ENCODE measurements at places on chromosomes 2 and 18.

DNA sequence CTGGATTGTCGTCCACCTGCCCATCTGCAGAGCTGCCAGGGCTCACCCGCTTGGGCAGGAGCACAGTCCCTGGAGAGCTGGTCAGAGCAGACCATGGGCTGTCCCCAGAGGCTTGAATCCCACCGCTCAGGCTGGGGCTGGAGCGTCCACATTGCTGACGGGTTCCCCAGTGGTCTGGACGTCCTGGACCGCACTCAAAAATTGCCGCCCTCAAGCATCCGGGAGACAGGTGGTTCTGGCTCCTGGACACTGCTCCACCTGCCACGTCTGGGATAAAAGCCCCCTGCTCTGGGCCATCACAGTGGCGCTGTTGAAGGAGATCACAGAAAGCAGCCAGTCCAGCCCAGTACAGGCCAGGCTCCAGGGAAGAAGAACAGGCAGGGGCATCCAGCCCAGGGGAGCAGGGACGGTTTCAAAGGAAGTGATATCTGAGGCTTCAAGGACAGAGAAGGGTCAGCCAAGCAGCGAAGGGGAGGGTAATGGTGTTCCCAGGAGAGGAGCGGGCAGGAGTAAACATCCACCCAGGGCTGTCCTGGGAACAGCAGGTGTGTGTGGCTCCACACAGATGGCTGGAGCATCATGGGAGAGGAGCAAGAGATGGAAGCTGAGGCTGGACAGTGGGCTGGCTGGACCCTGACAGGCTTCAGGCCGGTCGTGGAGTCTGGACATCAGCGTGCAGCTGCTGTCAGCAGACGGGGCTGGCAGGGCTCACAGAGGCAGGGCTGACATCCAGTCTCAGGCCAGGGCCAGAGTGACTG is 21.9 kb upstream of the ID2 start:
- no peak for DNase-seq

DNA sequence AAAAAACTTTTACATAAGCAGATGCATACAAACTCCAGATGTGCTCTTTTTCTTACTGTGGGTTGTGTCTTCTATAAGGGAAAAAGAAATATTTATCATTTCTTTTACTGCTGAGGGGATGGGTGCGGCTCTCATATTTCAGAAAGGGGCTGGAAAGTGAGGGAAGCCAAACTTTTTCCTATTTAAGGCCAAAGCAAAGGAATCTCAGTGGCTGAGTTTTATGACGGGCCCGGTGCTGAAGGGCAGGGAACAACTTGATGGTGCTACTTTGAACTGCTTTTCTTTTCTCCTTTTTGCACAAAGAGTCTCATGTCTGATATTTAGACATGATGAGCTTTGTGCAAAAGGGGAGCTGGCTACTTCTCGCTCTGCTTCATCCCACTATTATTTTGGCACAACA is at the start of gene COL3A1:
Gene COL3A1 (plus strand): TSS at position 210 of the 400 bp plus-strand sequence. CDS start 117 bp downstream, at position 327.
- no peak for DNase-seq

- DNase-seq: no peak
These were observed 642 bp upstream of the SRSF7 start for GRCh38 chr2:38751596-38752410.

DNA sequence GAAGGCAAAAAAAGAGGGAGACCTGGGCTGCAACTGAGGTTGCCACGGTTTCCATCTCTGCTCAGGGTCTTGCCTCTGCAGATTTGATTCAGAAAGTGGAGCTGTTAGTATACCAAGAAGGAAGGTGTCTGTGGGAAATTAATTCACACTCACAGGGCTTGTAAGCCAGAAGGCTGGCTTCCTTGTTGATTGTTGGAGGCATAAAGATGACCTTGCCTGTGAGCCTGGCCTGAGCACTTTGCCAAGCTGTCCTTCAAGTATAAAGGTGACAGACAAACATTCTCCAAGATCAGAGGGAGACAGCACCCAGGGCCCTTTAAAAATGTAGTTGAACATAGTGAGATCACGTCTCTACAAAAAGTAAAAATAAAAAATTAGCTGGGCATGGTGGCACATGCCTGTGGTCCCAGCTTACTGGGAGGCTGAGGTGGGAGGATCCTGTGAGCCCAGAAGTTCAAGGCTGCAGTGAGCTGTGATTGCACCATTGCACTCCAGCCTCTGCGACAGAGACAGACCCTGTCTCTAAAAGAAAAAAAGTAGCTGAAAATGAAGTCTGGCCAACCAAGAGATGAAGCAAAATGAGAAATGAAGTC is 91.2 kb upstream of the UXS1 start:
- DNase-seq: no peak

- DNase-seq: no peak
These were observed 8.8 kb downstream of the ATIC start for GRCh38 chr2:215320679-215321078.

DNA sequence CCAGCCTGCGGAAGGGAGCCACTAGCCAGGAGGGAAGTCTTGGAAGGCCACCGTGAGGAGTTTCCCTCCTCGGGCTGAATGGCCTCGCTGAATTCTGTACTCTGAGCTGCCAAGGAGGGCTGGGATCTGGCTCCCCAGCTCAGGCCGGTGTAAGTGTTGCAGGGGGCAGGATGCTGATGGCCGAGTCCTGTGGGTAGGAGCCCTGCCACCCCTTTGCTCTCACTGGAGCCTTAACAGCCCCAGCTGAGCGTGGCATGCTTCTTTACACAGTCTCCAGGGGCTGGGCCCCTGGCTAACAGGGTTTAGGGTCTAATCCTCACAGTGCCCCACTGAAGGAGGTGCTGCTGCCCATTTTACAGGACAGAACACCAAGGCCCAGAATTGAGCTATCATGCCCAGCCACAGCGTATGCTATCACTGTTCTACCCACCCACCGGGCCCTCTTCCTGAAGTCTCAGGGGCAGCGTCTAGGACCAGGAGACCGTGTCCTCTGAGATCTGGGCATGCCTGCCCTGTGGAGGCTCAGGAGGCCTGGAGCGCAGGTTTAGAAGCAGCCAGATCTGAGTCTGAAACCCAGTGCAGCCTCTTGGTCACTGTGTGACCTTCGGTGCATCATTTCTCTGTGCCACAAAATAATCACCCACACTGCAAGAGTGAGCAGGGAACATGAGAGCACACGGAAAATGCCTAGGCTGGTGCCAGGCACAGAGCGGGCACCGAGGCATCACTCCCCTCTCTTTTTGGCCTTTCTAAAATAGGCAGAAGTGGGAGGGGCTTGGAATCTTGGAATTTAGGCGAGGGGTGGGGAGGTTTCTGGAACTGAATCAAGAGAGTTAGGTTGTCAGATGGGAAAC is 42.9 kb downstream of the TMEM37 start:
- DNase-seq: no peak

GRCh38 chr2:240336820-240337427 is 98.5 kb upstream of the GPC1 start:
- no peak for DNase-seq

GRCh38 chr2:172082105-172082943 is 3.0 kb upstream of the DLX1 start:
- no peak for DNase-seq

DNA sequence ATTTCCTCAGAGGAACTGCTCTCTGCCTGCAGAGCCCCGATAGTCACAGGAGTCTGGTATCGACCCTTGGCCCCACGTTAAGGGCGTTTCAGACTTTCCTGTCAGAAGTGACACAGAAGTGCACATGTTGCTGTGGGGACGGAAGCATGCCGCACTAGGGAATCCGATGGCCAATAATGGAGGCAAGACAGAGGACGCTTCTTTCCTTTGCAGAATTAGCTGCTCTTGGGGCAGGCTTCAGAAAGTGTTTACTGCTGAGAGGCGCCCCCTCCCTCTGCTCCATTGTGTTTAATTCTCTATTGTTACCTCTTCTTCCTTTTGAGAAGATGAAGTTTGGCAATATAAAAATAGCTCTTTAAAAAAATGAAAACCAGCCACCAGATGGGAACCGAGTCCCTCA is 118.6 kb upstream of the EML6 start:
- no peak for DNase-seq

DNA sequence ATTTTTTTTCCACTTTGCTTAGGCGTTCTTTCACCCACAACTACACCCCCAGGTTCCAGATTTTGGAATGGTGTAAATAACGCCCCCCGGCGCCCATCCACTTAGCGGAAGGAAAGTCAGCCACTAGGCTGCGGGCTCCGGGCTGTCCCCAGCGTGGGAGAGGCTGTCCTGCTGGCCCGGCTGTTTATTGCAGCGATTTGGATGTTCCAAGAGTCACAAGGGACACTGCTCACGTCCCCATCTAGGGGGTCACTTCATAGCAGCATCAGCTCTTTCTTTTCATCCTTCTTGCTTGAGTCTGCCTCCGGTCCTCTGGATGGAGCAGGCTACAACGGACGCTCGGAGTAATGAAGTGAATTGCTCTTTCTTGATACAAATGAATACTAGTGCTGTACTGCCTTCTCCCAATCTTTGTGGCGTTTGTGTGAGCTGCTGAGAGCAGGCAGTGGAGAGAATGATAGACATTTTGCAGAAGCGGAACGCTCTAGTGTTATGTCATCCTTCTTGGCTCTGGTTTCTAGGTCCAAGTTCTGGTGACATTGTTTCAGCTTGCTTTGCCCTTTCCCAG is 50.7 kb upstream of the PAIP2B start:
- DNase-seq: peak; percentile 70

- no peak for DNase-seq
These were observed 489.3 kb downstream of the TSN start for GRCh38 chr2:122244598-122245229.

DNA sequence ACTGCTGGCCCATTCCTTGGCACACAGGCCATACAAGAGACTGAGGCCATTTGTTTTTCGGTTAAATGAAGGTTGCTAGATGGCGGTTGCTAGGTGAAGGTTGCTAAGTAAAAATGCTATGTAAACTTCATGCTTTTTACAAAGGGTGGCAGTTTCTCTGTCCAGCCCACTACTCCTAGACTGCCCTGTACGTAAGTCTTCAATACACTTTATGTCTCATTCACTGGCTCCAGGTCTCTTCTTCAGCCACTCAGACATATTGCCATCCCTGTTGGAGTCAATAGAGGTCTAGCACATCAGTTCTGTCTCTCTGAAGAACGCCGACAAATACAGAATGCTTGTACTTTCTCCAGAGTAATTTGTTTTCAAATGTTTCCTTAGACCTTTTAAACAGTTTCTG is 370.9 kb upstream of the RND3 start:
- no peak for DNase-seq

DNA sequence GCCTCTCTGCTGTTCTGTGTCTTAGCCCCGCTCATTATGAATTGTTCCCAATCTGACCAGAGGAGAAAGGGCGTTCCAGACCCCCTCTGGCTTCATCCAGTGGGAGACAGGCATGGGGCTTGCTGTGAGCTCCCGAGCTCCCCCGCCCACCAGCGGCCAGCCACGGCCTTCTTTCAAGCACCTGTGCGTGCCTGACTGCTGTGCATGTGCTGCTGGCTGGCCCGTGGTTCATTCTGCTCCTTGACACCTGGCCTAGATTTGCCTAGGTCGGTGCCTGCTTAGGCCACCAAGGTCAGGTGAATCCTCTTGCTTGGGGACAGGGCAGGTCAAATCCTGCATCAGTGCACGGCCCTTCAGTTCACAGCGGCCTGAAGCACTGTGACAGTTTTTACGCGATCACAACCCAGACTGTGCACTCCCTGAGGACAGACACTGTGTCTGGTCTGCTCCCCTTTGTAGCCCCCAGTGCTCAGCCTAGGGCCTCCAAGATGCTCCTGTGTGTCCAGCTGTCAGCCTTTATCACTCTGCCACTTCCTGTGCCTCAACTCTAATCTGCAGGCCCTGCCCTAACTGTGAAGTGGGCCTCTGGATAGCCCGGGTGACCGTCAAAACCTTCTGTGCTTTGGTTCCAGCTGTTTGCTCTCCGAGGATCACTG is 3.6 kb upstream of the LPIN1 start:
- no peak for DNase-seq

- DNase-seq: no peak
These were observed 6.5 kb downstream of the KCNG2 start for GRCh38 chr18:79804130-79804787.

GRCh38 chr18:9791991-9792390 is 83.9 kb downstream of the RAB31 start:
- no peak for DNase-seq

DNA sequence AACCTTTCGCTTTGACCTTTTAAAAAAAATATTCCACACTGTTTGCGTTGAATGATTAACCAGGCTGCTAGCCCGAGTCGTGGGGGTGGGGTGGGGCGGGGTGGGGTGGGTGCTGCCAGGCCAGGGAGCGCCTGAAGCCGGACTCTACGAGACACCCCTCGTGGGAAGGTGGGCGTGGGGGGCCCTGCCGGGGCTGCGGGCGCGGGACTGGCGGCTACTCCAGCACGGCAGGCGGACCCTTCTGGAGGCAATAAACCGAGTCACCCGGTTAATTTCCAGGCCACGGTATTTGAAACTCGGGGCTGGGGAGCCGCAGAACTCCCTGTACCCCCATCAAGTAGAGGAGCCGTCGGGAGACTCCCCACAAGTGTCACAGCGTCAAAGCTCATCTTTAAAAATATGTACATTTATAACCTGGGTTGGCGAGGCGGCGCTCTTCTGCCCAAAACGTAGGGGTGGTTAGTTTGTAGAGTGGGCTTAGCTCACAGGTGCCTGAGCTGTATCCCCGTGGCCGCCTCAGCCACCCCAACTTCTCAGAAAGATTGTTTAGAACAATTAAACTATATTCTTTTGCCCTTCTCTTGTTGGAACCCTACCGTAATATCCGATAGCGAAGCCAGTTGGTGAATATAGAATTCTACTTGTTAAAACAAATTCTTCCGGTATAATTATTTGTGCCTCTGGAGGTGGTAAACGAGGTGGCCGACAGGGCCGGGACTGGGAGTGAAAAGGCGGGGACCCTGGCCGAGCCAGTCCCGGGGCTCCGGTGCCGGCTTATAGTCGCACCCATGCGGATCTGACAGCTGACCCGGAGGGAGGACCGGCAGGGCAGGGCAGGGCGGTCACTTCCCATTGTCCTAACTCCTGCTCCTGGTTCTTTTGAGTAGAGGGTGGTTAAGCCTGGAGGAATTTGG is 1.4 kb downstream of the B3GNT2 start:
- peak; percentile 25 for DNase-seq

DNA sequence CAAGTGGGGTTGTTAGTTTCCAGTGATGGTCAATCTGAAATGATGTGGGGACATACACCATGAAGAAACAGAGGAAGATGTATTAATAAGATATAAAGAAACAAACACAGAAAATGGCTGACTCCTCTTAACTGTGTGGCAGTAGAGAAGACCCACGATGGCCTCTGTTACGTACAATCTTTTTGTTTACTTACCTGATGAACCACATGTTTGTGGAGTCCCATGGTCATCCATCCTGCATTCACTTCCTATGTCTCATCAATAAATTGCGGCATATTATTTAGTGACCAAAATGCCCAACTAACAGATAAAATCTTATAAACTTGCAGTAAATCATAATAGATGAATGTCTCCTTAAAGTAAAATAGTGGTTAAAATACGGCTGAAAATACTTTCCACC is 740.1 kb upstream of the LINC00305 start:
- no peak for DNase-seq

- no peak for DNase-seq
These were observed 89.2 kb downstream of the ZBTB7C start for GRCh38 chr18:48319801-48320638.

- no peak for DNase-seq
These were observed 154.0 kb downstream of the LDLRAD4 start for GRCh38 chr18:13372531-13372951.
